ENCODE measurements at places on chromosomes 7 and 10.
A peak's percentile ranks its signal among the peaks of the same experiment; 100 is the strongest.

DNA sequence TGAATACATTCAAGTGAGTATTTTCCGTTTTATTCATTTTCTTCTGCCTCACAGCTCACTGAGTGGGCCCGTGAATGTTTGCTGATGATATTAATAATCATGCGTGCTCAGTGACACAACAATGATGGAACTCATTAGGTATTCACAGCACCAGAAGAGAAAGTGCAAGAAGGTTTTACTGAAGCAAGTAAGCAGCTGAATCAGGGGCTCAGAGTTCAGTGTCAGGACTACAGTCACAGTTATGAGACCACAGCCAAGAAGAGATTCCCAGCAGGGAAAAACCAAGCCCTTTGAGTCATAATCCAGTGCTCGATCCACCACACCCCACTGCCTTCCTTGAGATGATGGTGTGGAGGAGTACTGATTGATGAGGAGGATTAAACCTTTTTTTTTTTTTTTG is 247.4 kb downstream of the KIAA1217 start:
- DNase-seq, result no peak

DNA sequence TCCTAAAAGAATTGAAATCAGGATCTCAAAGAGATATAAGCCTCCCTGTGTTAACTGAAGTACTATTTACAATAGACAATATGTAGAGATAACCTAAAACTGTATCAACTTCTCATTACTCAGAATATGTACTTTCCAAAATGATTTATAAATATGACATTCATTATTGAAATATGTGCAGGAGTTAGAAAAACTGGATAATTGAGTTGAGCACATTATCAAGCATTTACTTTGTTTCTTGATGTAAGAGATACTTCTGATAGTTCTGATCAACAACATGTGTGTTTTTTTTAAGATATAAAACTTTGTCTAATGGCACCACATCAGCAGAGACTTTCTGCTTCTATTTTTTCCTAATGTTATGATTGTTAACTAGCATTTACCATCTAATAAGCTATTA is 38.2 kb downstream of the HYAL4 start:
- no peak for DNase-seq

DNA sequence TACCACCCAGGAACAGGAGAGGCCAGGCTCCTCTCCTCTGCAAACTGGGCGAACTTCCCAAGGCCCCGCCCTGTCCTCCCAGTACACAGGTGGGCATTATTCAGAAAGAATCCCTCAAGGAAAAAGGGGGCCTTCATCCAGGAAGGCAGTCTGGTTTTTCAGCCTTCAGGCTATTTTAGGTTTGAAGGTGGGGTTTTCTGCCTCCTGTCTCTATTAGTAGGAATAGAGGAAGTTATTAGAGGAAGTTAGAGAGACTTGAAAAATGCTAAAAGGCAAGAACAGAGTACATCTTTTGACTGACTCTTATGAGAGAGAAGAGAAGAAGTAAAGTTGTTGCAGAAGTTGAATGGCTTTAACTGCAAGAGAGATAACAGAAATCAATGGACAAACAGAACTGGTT is 250.9 kb upstream of the SORCS1 start:
- no peak for DNase-seq

GRCh38 chr7:112995059-112995824 is 91.4 kb downstream of the GPR85 start:
- DNase-seq, result peak; percentile 63

GRCh38 chr10:118495499-118495898 is 99.9 kb downstream of the PRLHR start:
- DNase-seq, result no peak

DNA sequence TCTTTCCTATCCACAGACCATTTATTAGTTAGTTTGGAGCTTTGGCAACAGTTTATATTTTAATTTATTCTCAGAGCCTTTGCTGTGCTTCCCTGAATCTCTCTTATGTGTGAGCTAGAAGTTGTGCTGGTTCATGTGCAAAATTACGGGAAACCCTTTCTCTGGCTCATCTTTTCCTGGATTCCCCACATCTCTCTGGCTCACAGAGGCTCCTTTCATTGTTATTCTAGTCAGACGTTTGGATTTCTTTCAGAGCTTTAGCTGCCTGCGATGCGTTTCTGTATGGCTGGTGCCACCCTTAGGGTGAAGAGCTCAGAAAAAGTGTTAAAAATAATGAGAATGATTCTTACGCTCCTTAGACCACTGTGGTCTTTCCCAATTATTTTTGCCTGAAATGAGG is 53.3 kb downstream of the TPST1 start:
- no peak for DNase-seq

DNA sequence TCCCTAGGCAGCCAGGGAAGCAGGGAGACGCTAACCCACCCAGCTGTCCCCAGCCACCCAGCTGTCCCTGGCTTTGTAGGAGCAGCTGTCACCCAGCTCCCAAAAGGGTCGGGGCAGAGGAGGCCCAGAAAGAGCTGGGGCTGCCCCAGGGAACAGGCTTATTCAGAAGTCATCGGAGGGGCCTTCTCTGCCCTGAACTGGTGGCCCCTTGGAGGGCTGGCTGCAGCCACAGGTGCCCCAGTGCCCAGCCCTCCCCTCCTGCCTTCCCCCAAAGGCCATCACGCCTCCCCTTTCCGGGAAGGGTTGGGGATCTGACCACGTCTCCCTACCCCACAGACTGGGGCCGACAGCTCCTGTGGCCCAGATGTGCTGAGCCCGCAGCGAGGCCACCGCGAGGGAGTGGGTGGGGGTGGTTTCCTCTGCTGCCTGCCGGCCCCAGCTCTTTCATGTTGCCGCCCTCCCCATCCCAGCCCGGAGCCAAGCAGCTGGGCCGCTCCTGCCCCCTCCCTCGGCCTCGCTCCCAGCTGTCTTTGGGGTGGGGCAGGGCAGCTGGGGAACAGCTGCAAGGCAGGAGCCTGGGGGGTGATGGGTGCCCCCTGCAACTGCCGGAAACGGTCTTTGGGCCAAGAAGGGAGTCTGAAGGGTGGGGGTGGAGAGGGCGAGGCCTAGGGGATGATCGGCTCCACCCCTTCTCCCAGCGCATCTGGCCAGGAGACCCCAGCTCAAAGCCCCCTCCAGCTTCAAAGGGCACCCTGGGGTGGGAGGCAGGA is 16.8 kb downstream of the TRIM8 start:
- DNase-seq, result no peak
